GM23248 (cell line): ENCODE measurements at places on chromosomes 12 and 14. TPM values are rescaled to one million over a fixed set of nuclear protein-coding genes. Genes with fewer than 3 reads are reported as not detected.

Gene HVCN1
- total RNA-seq = 4.1 and 7.6 TPM in 2 replicates

DNA sequence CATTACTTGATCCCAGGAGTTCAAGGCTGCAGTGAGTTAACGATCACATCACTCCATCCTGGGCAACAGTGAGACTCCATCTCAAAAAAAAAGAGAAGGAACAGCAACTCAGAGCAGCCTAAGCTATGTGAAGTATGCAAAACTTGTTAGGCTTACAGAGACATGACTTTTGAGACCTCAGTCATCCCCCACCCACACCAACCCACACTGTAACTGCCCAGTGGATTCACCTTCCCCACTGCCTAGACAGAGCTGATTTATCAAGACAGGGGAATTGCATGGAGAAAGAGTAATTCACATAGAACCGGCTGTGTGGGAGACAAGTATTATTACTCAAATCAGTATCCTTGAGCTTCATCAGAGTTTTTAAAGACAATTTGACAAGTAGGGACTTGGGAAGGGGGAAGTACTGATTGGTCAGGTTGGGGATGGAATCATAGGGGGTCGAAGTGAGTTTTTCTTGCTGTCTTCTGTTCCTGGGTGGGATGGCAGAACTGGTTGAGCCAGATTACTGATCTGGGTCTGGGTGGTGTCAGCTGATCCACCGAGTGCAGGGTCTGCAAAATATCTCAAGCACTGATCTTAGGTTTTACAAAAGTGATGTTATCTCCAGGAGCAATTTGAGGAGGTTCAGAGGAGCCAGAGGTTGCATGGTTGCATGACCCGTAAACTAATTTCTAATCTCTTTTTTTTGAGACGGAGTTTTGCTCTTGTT is 6.2 kb upstream of the WDR89 start:
- no peak overlapping the region for H3K4me3 ChIP-seq
- H3K27me3 ChIP-seq = no peaks in the 10 kb centered on the region
- H3K4me1 ChIP-seq = 0 out of 2 replicates have a peak, but pooled peaks cover 1% of the 10 kb centered on the region
- no peaks in the 10 kb centered on the region for H3K36me3 ChIP-seq
- no peak overlapping the region for H3K27ac ChIP-seq
- DNase-seq = no peak

DNA sequence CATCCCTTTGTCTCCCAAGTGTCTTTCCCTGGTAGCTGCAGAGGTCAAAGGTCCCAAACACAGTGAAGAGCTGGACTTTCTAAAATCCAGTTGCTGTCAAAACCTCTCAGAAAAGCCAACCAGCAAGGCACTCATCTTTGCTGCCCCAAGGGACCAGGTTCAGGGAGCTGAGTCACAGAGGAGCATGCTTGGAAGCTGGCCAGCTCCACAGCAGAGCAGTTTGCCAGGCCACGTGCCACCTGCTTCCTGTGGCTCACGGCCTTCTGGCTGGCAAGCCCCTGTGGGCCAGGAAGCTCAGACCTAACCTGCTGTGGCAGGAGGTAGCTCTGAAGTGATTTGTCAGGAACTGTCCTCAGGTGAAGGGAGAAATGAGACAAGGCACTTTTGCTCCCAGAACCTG is 3.6 kb downstream of the ISCU start:
- H3K4me1 ChIP-seq = peaks cover 31% of the 10 kb centered on the region
- no peaks in the 10 kb centered on the region for H3K27me3 ChIP-seq
- peaks cover 31% of the 10 kb centered on the region for H3K36me3 ChIP-seq

GRCh38 chr12:124592050-124592449 is 24.6 kb upstream of the NCOR2 start:
- no peak overlapping the region for H3K4me3 ChIP-seq
- DNase-seq = peak; percentile 89
- no peaks in the 10 kb centered on the region for H3K27me3 ChIP-seq

GRCh38 chr14:75320196-75320595 is 41.6 kb downstream of the FOS start:
- H3K27ac ChIP-seq = no peak overlapping the region
- H3K36me3 ChIP-seq = no peaks in the 10 kb centered on the region
- peaks cover 14% of the 10 kb centered on the region for H3K4me1 ChIP-seq
- DNase-seq = no peak

GRCh38 chr12:113823016-113823415 is 143.1 kb downstream of the RBM19 start:
- H3K4me1 ChIP-seq = no peaks in the 10 kb centered on the region
- no peak overlapping the region for H3K27ac ChIP-seq
- no peak for DNase-seq
- no peak overlapping the region for H3K4me3 ChIP-seq
- H3K27me3 ChIP-seq = no peaks in the 10 kb centered on the region
- no peaks in the 10 kb centered on the region for H3K36me3 ChIP-seq

DNA sequence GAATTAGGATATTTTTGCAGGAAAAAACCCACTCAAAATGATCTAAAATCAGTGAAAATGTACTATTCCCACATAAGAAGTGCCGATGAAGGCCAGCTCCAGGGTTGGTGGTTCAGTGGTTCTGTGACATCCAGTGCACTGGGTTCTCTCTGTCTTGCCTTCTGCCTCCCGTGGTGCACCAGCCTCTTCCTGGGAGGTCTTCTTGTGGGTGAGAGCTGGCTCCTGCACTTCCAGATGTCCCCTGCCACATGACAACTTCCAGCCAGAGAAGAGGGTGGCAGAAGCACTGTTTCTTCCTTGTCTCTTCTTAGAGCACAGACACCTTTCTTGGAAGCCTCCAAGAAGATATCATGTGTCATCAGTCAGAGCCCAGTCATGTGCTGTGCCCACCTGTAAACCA is 170.9 kb downstream of the PELI2 start:
- no peaks in the 10 kb centered on the region for H3K4me1 ChIP-seq
- no peak overlapping the region for H3K4me3 ChIP-seq
- H3K36me3 ChIP-seq = no peaks in the 10 kb centered on the region
- no peaks in the 10 kb centered on the region for H3K27me3 ChIP-seq
